Activated CD4-positive, alpha-beta memory T cell treated with anti-CD3 and anti-CD28 coated beads for 36 hours (primary cell): ENCODE measurements at places on chromosomes 3 and 15. TPM values are rescaled to one million over a fixed set of nuclear protein-coding genes. Genes with fewer than 3 reads are reported as not detected.
A peak's percentile ranks its signal among the peaks of the same experiment; 100 is the strongest.

CTXN2 gene
- not detected for total RNA-seq

SCN10A gene
- not detected for total RNA-seq

SERINC4 gene
- total RNA-seq = 0.10 TPM

STX19 gene
- not detected for total RNA-seq

CCDC13 gene
- total RNA-seq = not detected

MINAR1 gene
- 0.29 TPM for total RNA-seq

FBXO40 gene
- total RNA-seq = not detected

KLHL40 gene
- not detected for total RNA-seq

RPL29 gene
- total RNA-seq = 1,502 TPM

KBTBD12 gene
- not detected for total RNA-seq

GRCh38 chr3:70249509-70250160, 62.8 kb downstream of the MDFIC2 start:
- DNase-seq = no peak

- no peak for DNase-seq
Observed at GRCh38 chr3:125067225-125067624, 11.4 kb upstream of the HEG1 start.

- DNase-seq = no peak
Observed at GRCh38 chr15:32096916-32097617, 66.8 kb downstream of the CHRNA7 start.

GRCh38 chr3:136634821-136635220, 117.4 kb downstream of the STAG1 start:
- DNase-seq = no peak

- DNase-seq = no peak
Observed at GRCh38 chr15:74630284-74631086, 14.8 kb downstream of the CLK3 start.

DNA sequence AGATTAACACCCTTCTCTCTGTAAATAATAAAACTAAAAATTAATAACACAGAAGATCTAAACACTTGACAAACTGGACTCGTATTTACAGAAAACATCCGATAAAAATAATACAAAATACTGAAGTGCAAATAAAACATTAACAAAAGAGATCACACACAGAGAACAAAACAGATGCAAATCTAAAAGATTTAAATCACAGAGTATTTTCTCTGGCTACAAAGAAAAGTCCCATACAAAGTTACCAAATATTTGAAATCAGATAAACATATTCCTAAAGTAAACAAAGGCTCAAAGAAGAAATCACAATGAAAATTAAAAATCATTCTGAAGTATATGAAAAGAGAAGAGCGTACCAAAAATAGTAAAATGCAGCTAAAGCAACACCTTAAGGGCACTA, 42.5 kb downstream of the TBL1XR1 start:
- no peak for DNase-seq

DNA sequence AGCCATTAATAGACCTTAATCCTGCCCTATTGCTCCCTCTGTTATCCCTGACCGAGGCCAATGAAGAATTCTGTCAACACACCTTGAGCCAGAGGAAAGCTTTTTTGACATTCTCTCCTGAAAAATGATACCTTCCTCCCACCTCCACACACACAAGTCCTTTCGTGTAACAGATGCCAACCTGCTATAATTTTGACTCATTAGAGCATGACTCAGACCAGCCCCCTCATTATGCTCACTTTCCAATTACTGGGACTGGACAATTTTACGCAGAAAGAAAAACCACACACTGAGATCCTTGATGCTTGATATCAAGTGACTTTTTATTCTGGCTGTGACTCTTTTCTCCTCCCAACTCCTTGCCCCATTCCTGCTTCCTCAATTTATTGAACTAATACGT, 50.9 kb downstream of the LSAMP start:
- DNase-seq = no peak

- peak; percentile 72 for DNase-seq
Observed at GRCh38 chr3:30658328-30659052, 52.1 kb downstream of the TGFBR2 start.

DNA sequence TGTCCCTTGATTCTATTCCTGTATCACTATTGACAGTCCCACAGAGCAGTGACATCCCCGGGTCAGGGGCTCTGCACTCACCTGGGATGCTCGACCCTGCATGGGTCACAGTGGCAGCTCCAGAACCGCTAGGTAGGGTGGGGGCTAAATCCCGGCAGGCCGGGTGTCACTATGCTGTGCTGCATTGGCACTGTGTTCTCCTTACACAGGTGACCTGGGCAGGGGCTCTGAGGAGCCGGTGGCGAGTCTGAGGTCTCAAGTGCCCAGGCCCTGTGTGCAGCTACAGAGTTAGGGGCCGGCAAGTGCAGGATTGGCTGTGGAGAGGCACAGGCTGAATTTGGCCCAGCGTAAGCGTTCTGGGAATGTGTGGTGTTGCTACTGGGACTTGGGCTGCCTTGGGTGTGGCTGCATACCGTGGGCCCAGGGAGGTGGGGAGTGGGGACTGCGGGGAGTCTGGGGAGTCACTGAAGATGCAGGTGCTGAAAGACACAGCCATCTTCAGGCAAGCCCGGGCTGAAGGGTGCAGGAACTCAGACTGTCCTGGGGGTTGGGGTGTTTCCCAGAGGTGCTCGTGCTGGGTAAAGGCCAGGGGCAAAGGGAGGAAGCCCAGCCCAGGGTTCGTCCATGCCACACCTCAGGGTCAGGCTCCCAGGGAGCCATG, 102.6 kb upstream of the PRR20G start:
- no peak for DNase-seq

DNA sequence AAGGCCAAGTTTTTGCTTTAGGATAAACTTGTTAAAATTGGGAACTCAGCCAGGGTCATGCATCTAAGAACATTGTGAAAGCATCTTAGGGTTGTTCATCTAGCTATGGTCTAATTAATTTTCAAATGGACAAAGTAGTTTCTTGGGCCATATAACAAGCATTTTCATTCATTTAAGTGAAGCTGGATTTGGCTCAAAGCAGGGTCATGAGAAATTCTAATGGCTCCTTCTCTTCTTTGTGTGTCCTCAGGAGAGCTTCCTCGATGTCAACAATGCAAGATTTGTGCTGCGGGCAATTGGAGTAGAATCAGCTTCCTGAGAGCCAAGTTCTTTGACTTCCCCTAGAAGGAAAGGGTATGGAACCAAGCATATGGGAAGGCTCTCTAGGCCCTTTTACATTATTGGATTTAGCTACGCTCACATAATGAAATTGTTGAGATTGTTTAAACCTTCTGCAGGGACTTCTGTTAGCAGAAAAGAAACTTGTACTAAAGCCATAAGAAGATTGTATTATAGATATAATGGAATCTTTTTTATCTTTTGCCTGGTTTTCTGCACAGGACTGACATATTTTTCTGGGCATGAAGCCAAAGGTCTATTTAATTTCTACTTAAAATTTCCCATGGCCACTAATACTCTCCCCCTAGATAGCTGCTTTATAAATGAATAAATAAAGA, 1.8 kb upstream of the SAMMSON start:
- no peak for DNase-seq

DNA sequence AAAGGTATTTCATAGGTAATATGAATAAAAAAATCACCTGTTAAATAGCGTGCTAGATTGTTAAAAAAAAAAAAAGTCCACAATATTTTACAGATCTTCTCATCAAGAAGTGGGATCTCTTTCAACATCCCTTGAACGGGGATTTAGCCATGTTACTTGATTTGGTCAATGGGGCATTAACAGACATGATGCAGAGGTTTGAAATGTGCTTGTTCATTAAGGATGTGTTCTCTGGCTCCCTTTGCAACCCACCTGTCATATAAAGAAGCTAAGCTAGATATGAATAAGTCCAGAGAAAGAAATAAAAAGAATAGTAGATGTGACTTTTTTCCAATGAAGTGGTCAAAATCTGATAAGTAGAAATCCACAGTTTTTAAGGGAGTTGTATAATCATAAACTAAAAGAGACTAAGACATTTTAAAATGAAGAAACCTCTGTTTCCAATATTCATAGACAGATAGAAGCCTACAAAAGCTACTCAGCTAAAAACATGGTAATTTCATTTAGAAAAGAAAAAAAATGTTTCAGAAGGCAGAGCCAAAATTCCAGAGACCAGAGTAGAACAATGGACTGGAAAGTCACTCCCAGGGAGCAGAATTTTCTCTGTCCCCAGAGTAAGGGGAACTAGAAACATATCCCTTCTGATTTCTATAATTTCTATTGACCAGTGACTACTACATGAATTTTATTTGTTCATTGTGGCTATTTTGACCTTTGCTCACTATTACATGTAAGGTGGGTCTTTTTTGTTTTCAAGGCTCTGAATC, 79.2 kb downstream of the PLSCR2 start:
- no peak for DNase-seq

DNA sequence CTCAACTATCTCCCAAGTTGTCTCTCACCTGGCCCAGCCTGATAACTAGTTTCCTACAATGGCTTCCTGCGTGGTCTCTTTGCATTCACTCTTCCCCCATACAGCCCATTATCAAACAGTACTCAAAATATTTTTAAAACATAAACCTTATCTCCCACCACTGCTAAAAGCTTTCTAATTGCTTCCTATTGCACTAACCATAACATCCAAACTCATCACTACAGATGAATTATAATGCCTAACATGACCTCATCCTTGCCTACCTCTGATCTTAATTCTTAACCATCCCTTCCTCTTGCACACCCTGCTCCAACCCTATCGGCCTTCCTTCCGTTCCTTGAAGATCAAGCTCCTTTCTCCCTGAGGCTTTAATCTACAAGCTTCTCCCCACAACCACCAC, 17.0 kb downstream of the ACAP2 start:
- no peak for DNase-seq

DNA sequence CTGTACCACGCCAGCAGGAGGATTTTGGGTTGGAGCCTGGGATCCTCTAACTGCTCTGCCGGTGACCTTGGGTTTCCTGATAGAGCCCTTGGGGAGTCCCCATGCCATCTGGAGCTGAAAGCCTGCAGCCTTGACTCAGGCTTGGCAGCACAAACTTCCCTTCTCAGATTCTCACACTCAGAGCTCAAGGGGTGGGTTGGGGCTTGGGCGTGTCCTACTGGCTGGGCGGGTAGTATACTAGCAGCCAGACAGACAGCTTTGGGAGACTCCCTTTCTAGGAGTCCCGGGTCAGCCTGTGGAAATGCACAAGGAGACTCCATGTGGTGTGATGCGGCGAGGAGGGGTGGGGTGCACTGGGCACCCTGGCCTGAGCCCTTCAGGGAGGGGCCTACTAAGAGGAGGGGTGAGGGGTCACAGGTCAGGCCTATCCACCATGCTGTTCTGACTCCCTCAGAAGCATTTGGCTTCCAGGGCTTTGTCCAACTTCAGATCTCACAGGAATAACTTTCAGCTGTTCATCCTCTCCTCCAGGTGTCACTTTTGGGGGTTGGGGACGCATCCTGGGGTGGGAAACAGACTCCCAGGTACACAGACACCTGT, 21.6 kb upstream of the PLXNA1 start:
- no peak for DNase-seq

- DNase-seq = no peak
Observed at GRCh38 chr15:29693225-29693624, 129.0 kb downstream of the TJP1 start.

- DNase-seq = no peak
Observed at GRCh38 chr3:29805757-29806156, 524.9 kb downstream of the RBMS3 start.

DNA sequence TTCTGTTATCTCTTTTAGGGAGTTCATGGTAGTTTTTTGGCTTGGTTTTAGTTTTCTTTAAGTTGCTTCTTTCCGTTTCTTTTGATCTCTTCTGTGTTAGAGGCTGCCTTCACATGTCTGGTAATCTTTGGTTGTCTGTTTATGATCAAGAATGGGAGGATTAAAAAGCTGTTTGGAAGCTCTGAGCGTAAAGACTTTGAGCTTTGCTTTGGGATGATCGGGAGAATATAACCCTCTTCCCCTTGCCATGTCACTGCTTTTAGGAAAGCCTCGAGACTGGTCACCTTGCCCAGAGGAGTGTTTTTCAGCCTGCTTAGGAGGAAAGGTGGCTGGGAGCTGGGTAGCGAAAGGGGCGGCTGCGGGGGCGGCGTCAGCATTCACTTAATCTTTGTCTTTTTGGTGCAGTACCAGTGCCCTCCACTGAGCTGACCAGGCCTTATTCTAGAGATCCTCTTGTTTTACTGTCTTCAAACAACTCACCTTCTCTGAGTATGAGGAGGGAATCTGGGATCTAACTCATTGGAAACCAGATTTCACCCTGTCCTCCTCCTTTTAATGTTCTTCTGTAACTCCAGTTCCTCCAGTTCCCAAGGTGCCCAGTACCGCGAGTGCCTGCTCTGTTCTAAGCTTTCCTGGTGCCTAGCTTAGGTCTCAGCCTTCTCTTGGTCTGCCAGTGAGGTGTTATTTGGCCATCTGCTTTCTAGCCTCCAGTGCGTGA, 15.5 kb downstream of the TATDN2 start:
- peak; percentile 82 for DNase-seq

DNA sequence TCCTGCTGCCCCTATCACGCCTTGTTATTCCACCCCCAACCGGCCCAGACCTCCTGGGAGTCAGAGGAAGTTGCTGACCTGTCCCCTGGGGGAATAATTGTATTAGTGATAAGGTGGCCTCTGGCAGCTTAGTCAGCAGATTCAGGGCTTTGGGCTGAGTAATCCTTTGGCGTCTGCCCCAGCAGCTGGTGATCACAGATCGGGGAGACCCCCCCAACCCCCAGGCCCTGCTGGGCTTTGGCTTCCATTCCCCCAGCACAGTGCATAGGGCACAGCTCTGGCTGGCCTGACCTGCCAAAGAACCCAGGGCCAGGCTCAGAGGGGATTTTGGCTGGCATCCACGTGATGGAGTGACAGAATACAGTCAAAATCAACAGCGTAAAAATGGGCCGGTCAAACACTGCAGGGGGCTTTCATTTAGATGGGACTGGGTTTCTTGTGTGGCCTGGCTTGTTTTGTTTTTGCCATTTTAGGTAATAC, 3.9 kb upstream of the NR2E3 start:
- DNase-seq = no peak

DNA sequence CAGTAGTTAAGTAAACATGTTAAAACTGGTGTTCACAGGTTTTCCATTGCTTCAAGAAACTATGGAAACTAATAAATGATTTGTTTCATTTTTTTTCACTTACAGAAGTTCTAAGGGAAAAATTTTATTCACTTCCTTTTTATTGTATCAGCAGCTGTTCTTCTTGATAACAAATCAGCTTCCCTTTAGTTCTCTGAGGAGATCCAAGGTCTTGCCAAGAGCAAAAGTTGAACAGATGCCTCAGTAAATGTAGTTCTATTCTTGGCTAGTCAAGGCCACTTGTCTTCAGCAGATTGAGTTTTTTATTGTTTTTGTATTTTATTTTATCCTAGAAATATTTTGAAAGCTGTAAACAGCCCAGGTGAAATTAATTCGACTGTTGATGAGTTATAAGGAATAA, 41.8 kb downstream of the KCNH8 start:
- no peak for DNase-seq

GRCh38 chr3:189630767-189631372, 319 bp upstream of the TP63 start:
- peak; percentile 18 for DNase-seq

GRCh38 chr3:126036056-126036549, 47.8 kb downstream of the SLC41A3 start:
- DNase-seq = no peak

GRCh38 chr15:65421360-65422215, 1.2 kb downstream of the IGDCC4 start:
- peak; percentile 32 for DNase-seq
